ENCODE measurements at places on chromosomes 12 and 14. TPM values are rescaled to one million over a fixed set of nuclear protein-coding genes. Genes with fewer than 3 reads are reported as not detected.

The IRF2BPL gene
- total RNA-seq: 16.6 TPM

The PPP4R3A gene
- 21.3 TPM for total RNA-seq

The PROX2 gene
- not detected for total RNA-seq

The LTB4R gene
- total RNA-seq: 0.48 TPM

The IL22 gene
- not detected for total RNA-seq

All from RPMI7951 (cell line).